NCI-H2171 (cell line): ENCODE measurements at places on chromosomes 12 and 14.

DNA sequence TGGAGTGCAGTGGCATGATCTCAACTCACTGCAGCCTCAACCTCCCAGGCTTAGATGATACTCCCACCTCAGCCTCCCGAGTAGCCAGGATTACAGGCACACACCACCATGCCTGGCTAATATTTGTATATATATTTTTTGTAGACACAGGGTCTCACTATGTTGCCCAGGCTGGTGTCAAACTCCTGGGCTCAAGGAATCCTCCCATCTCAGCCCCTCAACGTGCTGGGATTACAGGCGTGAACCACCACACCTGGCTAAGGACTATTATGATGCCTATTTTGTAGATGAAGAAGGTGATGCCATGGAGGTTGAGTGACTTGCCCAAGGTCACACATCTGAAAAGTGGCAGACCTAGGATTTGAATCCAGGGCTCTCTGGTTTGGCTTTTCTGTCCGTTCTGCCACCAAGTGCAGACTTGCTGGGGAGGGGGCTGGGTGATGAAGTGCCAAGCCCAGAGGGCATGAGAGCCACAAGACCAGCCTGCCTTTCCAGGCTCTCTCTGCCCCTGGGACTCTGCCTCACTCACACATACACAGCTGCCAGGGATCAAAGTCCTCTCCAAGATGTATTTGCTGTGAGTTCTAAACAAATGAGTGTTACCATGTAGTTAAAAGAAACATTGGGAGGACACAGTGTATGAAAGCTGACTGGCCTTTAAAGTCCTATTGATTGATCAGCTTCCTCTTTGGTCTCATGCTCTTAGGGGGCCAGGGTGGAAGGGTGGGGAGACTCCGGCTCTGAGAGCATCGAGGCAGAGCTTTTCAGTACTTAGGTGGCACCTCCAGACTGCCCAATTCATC is 21.3 kb upstream of the RBM19 start:
- no peak for DNase-seq

DNA sequence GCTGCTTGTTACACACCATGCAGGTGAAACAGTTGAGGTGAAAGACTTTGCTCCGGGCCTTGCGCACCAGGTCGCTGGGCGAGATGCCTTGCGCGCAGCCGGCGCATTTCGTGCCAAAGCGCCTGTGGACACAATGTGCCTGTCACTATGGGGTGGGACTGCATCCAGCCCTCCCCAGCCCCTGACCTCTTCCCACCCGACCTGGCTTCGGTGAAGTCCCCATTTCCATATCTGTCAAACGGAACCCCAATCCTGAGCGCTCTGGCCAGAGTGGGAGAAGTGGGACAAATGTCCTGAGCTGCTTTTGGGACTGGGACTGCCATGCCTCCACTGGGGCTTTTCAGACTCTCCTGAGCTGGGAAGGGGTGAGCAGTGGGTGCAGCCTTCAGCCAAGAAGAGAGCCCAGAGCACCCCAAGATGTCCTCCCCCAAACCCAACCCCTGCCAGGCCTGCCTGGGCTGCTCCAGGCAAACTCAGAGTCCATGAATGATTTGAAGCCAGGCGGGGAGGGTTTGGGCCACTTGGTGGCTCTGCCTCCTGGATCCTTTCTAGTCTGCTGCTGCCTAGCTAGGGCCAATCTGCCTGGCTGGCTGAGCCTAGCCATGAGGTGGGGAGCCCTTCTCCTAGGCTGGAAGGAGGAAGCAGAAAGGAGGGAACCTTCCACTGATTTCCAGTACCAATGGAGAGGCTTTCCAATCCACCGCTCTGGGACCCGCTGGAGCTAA is 2.3 kb downstream of the LHX5 start:
- DNase-seq: no peak

DNA sequence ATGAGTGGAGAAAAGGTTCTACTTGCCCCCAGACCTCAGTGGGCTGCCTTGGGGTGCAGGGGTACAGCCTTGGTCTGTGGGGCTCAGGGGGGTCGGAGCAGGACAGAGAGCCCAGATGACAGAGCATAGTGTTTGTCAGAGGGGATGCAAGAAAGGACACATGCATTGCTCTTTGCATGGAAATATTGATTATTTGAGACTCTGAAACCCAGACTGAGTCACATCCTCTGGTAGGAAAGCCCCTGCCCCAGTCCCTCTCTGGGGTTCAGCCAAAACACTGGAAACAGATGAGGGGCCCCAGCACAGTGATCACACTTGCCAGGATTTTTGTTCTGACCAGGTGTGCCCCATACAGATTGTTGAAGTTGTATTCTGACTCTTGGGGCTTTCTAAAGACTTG is 1094.4 kb downstream of the BCL11B start:
- DNase-seq: no peak

DNA sequence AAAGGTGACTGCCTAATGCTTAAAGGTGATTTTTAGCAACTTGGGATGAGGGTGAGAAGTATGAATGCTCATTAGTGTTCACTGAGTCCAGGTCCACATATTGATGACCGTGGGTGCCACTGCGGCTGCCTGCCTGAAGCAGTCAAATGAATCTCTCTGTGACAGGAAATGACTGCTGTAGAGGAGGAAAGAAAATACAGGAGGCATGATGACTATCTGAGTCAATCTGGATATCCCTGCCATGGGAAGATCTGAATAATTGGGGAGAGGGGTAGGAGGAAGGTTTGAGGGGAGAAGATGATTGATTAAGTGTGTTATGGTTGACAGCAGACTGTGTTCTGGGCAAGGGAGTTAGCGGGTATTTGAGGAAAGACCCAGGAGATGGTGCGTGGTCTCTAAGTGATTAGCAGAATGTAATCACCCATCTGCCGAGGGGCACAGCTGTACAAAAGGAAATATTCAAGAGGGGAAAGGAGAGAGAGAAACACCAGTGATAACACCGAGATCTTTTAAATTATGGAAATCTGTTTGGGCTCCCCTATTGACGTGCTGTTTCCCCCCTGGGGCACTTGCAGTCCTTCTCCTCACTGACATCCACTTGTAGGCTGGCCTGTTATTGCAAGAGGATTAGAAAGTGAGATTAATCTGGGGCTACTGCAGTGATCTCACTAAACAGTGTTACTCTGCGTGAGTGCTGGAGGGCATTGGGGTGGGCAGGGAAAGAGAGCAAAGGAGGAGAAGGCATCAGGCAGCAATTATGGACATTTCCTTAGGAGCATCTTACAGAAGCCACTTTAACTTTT is 97.7 kb downstream of the AKAP6 start:
- no peak for DNase-seq

DNA sequence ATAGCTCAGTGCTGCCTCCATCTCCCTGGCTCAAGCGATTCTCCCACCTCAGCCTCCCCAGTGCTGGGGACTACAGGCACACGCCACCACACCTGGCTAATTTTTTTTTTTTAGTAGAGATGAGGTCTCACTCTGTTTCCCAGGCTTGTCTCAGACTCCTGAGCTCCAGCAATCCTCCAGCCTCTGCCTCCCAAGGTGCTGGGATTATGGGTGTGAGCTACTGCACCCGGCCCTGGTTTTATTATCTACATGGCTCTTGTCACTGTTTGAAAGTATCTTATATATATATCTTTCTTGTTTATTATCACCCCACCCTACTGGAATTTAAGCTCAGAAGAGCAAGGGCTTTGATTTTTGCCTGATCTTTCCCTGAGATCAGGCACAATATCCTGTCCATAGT is 7.6 kb upstream of the TMED10 start:
- DNase-seq: no peak

DNA sequence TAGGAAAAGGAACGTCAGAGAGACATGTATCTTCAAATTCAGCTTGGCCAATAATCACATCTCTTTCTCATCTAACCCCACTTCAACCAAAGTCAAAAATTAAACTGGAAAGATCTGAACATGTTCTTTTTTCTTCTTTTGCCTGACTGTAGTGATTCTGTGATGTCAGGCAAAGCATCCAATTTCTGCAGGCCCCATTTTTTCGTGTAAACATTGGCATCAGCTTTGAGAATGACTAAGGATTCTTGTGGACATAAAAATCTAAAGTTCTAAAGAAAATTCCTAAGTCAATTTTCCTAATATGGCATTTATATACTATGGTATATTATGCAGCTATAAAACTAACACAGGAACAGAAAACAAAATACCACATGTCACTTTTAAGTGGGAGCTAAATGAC is 89.1 kb downstream of the STXBP6 start:
- DNase-seq: no peak

DNA sequence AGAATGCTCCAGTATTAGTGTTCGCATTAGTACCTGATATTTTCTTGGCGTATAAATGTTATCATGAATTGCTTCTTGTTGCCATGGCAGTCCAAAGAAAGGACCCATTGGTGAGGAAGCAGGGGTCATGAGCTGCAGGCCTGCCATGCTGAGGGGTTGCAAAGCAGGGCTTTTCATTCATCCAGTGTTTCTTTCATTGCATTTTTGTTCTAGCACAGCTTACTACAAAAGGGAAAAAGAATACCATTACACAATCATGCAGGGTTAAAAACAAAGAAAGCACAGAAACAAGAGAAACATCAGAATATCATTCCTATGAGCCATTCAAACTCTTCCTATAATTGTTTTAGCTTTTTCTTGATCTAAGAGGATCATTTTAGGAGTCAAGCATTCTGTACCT is 24.0 kb downstream of the DICER1 start:
- DNase-seq: no peak

- no peak for DNase-seq
Measured at GRCh38 chr12:87155621-87156020, 873.6 kb downstream of the C12orf50 start.

DNA sequence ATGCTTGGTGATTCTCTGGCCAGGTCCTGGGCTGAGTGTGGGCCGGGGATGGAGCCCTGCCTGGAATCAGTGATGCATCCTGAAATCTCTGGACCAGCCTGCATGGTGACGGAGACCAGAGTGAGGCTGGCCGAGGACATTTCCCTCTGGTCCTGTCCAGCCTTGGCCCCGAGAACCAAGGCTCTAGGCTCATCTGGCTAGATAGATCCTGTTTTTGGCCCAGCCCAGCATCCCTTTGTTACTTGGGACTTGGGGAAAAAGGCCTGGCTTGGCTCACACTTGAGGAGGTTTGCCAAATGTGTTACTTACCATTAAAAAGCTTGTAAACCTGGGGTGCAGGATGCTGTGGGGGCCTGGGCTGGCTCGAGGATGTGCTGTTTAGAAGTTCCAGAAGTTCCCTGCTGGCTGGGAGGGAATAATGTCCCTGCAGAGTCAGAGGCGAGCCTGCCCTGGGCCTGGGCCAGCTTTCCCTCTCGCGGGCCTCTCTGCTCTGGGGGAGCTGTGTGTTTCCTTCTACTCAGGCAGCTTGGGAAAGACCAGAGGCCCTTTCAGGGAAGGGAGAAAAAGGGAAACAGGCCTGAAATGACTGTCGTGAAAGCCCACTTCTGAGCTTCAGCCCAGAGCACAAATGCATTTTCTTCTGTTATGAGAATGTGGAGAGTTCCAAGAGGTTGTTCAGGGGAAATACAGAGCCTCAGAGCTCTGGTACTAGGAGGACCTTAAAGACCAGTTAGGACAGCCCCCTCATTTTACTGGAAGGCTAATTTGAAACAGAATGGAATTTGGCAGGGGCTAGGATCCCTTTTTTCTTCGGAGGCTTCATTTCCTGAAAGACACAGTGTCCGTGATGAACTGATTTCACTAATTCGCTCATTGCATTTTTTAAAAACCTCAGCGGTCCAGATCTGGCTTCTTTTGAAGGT is 47.2 kb upstream of the CTDSP2 start:
- peak; percentile 49 for DNase-seq

DNA sequence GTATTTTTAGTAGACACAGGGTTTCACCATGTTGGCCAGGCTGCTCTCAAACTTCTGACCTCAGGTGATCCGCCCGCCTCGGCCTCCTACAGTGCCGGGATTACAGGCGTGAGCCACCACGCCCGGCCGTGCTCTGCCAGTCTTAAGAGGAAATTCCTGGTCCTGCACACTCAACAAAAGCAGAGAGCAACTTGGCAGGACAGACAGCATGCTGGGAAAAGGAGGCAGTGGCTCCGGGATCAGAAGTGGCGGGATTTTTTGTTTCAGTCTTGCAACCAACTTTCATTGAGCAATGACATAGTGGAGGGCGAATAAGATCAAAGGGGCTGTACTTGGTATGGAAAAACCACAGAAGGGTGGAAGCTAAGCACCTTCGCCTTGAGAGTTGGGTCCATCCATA is 2.1 kb downstream of the CKAP4 start:
- DNase-seq: no peak

GRCh38 chr12:79183926-79184325 is 319.4 kb downstream of the SYT1 start:
- no peak for DNase-seq

DNA sequence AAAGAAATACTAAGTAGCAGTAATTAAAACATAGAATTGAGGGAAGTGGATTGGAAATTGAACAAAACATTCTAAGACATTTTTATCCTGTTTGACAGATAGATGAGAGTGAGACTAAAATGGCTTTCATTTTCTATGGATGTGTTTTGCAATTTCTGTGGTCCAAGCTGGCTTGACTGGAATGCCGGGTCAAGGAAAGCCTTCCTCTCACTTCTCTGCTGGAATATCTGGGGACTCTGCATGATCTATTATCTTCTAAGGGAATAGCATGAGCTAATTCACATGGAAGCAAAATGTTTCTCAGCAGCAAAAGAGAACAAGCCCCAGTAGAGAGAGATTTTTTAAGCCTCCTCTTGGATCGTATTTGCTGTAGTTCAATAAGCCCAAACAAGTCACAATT is 407.9 kb upstream of the ATXN7L3B start:
- DNase-seq: no peak

DNA sequence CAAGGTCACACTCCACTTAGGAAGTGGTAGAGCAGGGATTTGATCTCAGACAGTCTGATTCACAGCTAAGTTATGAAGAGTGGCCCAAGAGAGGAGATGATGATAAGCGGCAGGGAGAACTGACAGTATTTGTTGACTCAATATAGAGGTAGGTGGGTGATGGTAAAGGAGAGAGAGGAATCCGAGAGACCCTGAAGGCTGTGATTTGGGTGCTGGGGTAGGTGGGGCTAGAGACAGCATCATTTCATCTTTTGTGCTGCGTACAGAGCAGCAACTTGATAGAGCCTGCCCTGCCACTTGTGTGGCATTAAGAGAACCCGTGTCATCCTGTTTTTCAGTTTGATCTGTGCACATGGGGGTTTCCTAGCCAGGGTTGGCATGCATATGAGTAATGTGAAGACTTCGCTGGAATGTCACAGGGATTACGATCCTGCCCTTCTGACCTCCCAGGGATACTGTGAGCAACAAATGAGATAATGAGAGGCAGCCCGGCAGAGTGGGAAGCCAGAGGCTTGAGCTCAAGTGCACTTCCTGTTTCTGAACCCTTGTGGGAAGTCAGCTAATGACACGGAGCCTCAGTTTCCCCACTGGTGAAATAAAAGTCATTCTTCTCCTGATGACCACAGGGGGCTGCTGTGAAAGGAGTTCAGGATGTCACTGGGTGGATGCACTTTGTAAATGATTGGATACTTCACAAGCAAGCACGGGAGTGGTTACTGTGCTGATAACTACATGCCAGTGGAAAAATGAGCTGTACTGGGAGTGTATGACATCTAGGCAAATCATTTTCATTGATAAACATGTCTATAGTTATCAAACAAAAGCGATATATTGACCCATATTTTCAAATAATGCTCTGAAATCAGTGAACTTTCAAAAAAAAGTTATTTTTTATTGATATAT is 59.5 kb upstream of the IGF1 start:
- DNase-seq: no peak
